Natural killer cell (primary cell): ENCODE measurements at places on chromosomes 12 and 14. TPM values are rescaled to one million over a fixed set of nuclear protein-coding genes. Genes with fewer than 3 reads are reported as not detected.

The AKAP6 gene
- total RNA-seq = 0.80 TPM

The PTGER2 gene
- 60.6 TPM for total RNA-seq

The CARMIL3 gene
- total RNA-seq = 17.8 TPM

The RNFT2 gene
- total RNA-seq = 5.3 TPM

The PTCSC3 gene
- total RNA-seq = not detected

The LYZ gene
- total RNA-seq = 146 TPM

The CACNA1C gene
- 0.08 TPM for total RNA-seq

The DCN gene
- not detected for total RNA-seq

- no peaks in the 10 kb centered on the region for H3K36me3 ChIP-seq
- no peak overlapping the region for H3K27ac ChIP-seq
- no peak for DNase-seq
- no peaks in the 10 kb centered on the region for H3K4me1 ChIP-seq
- no peak overlapping the region for H3K4me3 ChIP-seq
- H3K27me3 ChIP-seq = no peaks in the 10 kb centered on the region
These were observed 657.8 kb downstream of the GALC start for GRCh38 chr14:87334997-87335685.

DNA sequence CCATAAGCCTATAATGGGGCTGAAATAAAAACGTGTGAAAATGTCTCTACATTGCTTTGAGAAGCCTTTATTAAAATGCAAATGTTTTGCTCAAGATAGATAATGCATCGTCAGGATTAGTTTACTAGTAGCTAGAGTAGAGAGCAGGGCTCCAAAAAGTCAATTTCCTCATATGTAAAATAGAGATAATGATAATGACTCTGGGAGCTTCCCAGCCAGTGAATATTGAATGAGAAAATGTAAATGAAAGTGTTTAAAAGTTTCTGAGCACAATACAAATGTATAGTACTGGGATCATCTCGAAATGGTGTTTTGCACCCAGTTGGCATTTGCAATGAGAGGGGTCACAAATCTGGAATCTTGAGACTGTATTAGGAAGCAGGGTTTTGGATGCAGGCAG, 135.3 kb downstream of the OTOGL start:
- H3K36me3 ChIP-seq = no peaks in the 10 kb centered on the region
- no peak overlapping the region for H3K27ac ChIP-seq

- H3K27ac ChIP-seq = no peak overlapping the region
- no peak for DNase-seq
- peaks cover 12% of the 10 kb centered on the region for H3K4me1 ChIP-seq
- H3K27me3 ChIP-seq = peaks cover 7% of the 10 kb centered on the region
- H3K4me3 ChIP-seq = no peak overlapping the region
- no peaks in the 10 kb centered on the region for H3K36me3 ChIP-seq
These were observed 62.6 kb downstream of the DIO3 start for GRCh38 chr14:101623685-101624444.

DNA sequence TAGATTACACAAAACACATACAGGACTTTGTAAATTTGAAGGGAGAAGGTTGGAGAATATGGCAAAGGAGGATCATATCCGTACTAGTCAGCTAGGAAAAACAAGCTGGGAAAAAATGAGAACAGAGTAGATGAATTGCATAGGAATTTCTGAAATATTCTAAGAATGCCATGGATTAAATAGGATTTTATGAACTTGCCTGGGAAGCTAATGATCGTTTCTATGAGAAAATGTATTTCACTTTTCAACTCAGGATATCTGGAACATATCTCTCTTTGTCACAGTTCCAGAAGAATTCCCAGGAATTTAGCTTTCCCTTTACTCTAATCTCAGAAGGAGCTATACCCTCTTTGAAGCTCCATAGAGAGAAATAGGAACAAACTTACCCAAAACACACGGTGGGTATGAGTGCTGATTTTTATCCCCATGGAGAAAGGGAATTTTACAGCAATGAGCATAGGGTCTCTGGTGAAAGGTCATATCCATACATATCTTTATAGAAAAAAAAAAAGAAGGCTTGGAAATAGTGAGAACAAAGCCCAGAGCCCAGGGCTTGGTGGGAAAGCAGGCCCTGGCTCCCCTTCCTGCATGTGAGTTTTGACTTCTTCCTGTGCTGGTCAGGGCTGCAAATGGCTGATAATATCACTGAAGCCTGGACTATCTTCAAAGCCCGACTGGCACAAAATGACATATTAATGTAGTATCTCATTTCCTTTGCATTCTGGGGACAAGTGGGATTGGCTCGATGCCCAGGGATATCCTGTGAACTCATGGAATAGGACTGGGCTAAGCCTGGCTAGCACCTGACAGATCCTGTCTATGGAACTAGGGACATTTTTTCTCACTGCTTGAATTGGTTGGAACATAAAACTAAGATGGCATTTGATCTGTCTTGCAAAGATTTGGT, 136.3 kb downstream of the AEBP2 start:
- no peak overlapping the region for H3K27ac ChIP-seq
- no peak for DNase-seq
- no peaks in the 10 kb centered on the region for H3K36me3 ChIP-seq
- H3K4me3 ChIP-seq = no peak overlapping the region
- H3K4me1 ChIP-seq = no peaks in the 10 kb centered on the region

- no peak overlapping the region for H3K27ac ChIP-seq
- H3K27me3 ChIP-seq = no peaks in the 10 kb centered on the region
- H3K36me3 ChIP-seq = no peaks in the 10 kb centered on the region
- H3K4me1 ChIP-seq = peaks cover 27% of the 10 kb centered on the region
These were observed 319.1 kb downstream of the ZFP36L1 start for GRCh38 chr14:68473794-68474193.

GRCh38 chr12:64997858-64998257, 123.2 kb downstream of the WIF1 start:
- no peak overlapping the region for H3K4me3 ChIP-seq
- H3K4me1 ChIP-seq = no peaks in the 10 kb centered on the region
- no peaks in the 10 kb centered on the region for H3K27me3 ChIP-seq
- no peak for DNase-seq
- no peak overlapping the region for H3K27ac ChIP-seq

- H3K27ac ChIP-seq = no peak overlapping the region
- H3K4me3 ChIP-seq = no peak overlapping the region
- peaks cover 40% of the 10 kb centered on the region for H3K4me1 ChIP-seq
- peaks cover 24% of the 10 kb centered on the region for H3K27me3 ChIP-seq
- DNase-seq = no peak
These were observed 570 bp upstream of the FIGNL2 start for GRCh38 chr12:51848841-51849735.

DNA sequence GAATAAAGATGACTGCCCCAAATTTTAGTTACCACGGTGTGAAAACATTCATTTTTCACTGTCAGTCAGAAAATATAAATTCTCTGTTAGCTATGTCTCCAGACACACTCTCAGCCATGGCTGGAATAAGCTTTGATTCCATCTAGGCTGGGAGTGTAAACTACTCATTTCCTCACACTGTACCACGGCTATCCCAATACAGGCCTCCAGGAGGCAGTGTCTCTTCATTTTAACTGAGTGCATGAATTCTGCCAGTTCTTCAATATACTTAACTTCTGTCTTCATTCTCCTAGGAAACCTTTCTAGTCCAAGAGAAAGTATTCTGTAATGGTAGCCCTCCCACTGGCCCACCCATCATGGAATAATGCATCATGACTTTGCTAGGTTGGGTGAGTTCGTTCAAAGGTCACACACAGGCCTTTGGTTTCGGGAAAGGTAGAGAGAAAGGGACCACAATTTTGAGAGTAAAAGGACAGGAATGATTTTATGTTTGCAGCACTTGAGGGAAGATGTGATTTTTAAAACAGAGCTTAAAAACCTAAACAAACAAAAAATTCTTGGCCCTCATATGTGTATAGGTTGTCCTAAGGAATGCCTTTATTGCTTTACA, 381.1 kb downstream of the SEC23A start:
- DNase-seq = peak; percentile 32
- no peaks in the 10 kb centered on the region for H3K27me3 ChIP-seq
- no peak overlapping the region for H3K27ac ChIP-seq
- no peaks in the 10 kb centered on the region for H3K4me1 ChIP-seq

- no peak for DNase-seq
- no peaks in the 10 kb centered on the region for H3K27me3 ChIP-seq
- no peak overlapping the region for H3K4me3 ChIP-seq
- no peaks in the 10 kb centered on the region for H3K36me3 ChIP-seq
- H3K27ac ChIP-seq = no peak overlapping the region
- H3K4me1 ChIP-seq = no peaks in the 10 kb centered on the region
These were observed 31.1 kb upstream of the POC1B start for GRCh38 chr12:89556976-89557375.

DNA sequence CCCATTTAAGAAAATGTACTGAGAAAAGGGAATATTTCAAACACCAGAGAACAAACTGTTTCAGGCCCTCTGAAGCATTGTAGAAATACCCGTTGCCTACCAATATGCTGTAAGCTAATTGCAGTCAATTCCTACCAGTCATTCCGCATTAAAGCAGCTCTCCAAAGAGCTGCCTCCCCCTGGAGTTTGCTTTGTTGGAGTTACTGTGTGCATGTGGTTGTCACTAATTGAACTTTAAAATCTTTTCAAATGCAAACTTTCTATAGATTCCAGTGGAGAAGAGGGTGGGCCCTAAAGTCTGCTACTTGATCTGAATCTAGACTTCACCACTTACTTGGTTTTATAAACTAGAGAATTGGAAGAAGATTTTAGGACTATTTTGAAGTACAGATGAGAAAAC, 112.7 kb downstream of the PLXNC1 start:
- H3K4me1 ChIP-seq = peaks cover 29% of the 10 kb centered on the region
- H3K36me3 ChIP-seq = peaks cover 20% of the 10 kb centered on the region
- H3K27ac ChIP-seq = no peak overlapping the region
- H3K27me3 ChIP-seq = no peaks in the 10 kb centered on the region
- DNase-seq = no peak
- no peak overlapping the region for H3K4me3 ChIP-seq

GRCh38 chr12:109329686-109330085, 18.0 kb upstream of the MYO1H start:
- H3K4me1 ChIP-seq = no peaks in the 10 kb centered on the region
- no peaks in the 10 kb centered on the region for H3K27me3 ChIP-seq
- no peak overlapping the region for H3K27ac ChIP-seq
- H3K4me3 ChIP-seq = no peak overlapping the region

DNA sequence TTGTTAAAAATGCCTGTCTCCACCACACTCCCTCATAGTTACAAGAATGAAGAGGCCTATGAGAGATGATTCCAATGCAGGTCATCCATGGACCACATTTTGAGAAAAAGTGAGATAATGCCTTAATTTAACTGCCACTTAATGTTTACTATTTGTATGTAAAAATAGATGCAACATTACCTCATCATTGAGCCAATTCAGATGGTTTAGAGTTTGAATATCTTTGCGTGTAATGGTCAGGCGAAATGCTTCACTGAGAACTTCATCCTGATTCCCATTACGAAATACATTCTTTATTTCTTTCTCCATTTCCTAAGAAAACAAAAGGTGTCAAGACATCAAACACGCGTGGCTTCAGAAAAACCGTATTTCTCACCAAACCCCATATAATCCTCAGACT, 42.3 kb downstream of the SENP1 start:
- peaks cover 87% of the 10 kb centered on the region for H3K36me3 ChIP-seq
- no peaks in the 10 kb centered on the region for H3K4me1 ChIP-seq
- H3K4me3 ChIP-seq = no peak overlapping the region
- DNase-seq = no peak
- H3K27me3 ChIP-seq = no peaks in the 10 kb centered on the region

GRCh38 chr12:27653661-27654060, 42.6 kb upstream of the REP15 start:
- H3K4me1 ChIP-seq = no peaks in the 10 kb centered on the region
- H3K36me3 ChIP-seq = no peaks in the 10 kb centered on the region
- H3K27ac ChIP-seq = no peak overlapping the region
- no peaks in the 10 kb centered on the region for H3K27me3 ChIP-seq

DNA sequence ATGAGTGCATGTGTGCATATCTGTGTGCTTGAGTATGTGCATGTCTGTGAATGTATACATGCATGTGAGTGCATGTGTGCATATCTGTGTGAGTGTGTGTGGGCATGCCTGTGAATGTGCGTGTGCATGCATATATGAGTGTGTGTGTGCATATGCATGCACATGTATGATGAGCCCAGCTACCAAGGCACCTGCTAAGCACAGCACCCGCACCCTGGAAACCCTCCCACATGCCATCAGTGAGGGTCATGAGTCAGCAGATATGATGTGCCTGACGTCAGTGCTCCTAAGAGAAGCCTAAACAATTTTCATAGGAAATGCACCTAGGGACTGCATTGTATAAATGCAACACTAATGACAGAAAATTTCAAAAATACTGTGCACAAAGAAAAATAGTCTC, 151.1 kb downstream of the KIF26A start:
- H3K27ac ChIP-seq = no peak overlapping the region
- H3K4me1 ChIP-seq = no peaks in the 10 kb centered on the region
- H3K27me3 ChIP-seq = no peaks in the 10 kb centered on the region
- H3K36me3 ChIP-seq = no peaks in the 10 kb centered on the region
- no peak for DNase-seq

GRCh38 chr12:14846042-14846587, 2.8 kb upstream of the ART4 start:
- no peak overlapping the region for H3K27ac ChIP-seq
- no peak for DNase-seq
- H3K27me3 ChIP-seq = no peaks in the 10 kb centered on the region
- H3K4me1 ChIP-seq = no peaks in the 10 kb centered on the region
- no peaks in the 10 kb centered on the region for H3K36me3 ChIP-seq

DNA sequence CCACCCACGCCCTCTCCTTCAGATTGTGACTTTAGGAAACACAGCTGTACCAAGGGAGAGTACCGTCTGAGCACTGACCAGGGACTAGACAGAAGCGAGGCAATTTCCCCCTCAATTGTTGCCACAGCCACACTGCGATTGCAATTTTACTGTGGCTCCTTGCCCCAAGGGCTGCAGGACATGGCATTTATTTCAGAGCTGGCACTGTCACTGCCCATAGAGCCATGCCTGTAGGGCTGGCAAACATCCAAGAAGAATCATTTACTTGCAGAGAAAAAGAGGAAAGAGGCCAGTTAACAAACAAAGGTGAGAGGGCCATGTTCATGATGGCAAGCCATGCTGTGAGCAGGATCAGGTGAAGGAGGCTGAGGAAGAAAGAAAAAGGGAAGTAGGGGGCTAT, 129.6 kb downstream of the EMP1 start:
- peaks cover 3% of the 10 kb centered on the region for H3K27me3 ChIP-seq
